Type B pancreatic cell (in vitro differentiated cells): ENCODE measurements at places on chromosomes 1 and 21.

GRCh38 chr1:41399145-41399795, 38.0 kb downstream of the FOXO6 start:
- no peak for DNase-seq

DNA sequence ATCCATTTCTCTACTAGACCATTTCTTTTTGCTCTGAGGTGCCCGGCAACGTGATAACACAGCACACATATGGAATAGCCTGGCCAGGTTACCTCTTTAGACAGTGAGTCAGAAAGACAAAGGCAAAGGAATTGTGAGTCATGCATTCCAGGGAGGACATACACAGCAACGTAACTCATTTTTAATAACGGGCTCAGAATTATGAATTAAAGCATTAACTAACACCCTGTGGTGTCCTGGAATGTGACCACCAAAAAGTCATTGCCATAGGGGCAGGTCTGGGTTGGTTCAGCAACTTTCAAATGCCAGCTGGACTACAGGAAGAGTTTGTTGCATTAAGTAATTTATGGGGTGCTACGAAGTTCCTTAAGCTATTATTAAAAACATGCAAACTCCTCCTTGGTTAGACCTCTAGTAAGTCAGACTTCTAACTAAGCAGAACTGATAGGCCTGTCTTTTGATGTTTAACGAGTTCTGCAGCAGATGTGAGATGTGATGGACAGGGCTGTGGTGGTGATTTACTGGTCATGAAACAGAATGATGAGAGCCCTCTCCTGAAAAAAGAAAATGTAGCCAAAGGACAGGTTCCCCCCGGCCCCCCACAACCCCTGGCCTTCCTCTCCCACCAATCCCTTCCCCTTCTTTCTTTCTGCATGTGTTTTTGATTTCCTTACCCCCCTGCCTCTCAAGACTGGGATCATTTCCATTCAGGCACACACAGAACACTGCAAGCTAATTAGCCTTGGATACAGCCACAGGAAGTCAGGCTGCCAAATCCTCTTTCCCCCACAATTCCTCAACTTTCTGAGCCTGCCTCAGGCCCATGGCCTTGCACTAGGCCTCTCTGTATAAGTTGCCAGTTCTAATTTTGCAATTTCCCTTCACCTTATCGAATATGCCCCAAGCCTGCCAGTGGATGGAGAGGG, 88.9 kb upstream of the HAO2 start:
- DNase-seq = no peak

DNA sequence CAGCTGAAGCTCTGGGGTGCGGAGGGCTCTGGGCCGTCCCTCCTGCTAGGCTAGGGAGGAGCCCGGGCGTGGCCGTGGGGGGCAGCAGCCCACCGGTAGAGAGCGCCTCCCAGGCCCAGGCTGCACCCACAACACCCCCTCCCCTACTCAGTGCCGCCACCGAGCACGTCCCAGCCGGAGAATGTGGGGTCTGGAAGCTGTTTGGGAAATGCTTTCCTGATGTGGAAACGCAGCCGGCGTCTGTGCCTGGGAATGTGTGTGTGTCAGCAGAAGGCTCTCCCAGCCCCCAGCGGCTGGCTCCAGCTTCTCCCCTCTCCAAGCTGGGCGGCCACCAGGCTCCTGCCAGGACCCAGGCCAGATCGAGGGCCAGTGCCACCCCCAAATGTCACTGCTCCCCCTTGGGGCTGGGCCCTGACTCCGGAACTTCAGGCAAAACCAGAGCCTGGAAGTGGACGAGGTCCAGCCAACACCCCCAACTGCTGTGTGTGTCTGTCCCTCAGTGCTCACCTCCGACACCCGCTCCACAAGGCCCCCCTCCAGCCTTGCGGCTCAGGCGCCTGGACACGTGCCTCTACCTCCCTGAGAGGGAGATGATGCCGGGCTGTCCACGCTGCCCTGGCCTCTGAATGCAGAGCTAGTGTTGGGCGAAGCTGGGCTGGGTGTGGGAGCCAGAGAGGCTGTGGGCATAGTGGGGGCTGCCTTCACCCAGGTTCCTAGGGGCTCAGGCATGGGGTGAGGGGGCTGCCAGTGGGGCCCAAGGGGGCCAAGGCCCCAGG, 74.7 kb downstream of the MEGF6 start:
- DNase-seq = no peak

DNA sequence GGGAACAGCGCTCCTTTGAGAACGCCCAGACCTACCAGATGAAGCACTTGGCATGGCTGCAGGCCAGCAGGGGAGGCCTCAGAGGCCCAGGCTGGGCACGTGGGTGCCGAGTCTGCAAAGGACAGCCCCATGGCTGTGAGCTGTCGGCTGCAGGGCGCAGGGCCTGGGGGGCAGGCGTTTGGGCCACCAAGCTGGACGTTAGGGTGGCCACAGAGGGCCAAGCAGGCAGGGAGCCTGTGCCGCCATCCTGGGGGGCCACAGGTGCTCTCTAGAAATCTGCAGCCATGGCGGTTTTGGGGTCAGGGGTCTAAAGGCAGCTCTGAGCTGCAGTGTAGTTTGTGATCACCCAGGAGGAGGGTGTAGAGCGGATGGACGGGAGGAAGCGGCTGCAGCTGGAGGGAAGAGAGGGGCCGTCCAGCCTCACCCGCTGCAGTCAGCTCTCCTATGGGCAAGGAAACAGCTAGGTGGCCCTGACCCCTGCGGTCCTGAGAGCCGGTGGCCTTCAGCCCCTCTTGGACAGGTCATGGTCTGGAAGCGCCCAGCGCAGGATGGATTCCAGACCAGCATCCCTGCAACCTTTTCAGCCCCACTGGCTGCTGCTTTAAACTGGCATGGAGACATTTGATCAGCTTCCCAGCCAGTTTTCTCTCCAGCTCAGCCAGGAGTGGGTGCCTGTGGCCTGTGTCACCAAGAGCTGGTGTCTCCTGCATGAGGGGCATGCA, 11.0 kb downstream of the IBA57 start:
- no peak for DNase-seq

- DNase-seq = no peak
Observed at GRCh38 chr1:229340496-229340895, 2.4 kb downstream of the CCSAP start.

DNA sequence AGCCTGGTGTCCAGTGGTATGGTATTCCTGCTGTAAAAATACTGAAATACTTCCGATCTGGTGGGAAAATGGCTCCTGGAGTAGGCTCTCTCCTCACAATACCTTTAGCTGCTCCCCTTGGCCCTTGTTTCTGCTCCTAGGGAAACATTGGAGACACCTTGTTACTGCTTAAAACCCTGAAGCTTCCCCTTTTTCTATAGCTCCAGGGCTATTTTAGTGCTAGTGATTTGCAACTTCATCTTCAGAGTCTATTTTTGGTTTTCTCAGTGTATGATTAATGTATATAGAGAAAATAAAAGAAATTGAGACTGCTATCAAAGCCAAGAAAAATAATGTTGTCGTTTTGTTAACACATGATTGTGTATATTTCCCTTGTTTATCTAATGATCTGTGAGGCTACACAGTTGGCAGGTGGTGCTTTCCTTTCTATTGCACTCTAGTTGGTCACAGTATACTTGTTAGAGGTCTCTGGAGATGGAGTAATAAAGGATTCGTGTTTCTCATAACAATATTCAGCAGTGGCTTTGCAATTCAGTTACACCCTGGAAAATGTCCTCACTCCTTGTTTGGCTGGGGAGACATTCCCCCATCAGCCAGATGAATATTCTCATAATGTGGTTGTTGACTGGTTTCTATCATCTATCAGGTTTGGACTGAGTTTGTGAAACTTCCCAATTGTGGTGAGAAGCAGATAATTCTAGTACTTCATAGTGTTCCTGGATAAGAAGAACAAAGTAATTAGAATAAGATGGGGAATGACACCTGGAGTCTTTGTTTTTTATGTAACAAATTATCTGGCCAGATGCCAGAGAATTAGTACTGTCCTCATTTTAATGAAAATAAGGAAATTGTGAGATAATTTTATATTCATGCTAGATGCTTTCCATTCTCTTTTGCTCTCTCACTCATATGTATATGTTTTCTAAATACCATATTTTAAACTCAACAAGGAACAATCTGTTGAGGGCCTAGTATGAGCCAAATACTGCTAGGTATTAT, 44.8 kb upstream of the CACYBP start:
- DNase-seq = no peak

DNA sequence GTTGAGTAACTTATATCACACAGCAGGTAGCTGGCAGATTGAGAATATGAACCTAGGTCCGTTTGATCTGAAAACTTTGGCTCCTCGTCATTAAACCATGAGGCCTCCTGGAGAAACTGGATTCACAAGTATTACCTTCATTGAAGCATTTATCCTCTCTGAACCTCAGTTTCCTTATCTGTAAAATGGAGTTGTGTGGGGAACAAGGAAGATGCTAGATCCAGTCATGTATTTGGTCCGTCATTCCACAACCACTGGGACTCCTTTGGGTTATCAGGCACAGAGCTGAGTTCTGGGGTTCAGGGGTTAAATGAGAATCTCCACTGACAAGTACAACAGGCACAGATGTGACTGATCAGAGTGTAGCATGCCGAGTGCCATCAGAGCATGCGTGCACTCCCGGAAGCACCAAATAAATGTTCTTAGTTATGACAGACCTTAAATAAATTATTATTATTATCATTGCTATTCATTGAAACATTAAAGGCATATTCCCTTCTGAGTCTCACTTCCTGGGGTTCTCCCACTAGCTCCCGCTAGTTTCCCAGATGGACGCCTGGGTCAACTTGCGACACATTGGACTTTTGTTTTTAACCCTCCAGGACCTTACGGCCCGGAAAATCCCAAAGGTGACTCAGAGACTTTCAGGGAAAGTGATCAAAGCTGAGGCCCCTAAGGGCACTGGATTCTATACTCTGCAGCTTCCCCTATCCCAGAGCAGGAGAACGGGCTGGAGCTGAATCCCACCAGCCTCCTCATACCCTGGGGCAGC, 130.6 kb downstream of the PLPP3 start:
- no peak for DNase-seq

GRCh38 chr1:22702296-22703085, 8.1 kb upstream of the EPHB2 start:
- no peak for DNase-seq

DNA sequence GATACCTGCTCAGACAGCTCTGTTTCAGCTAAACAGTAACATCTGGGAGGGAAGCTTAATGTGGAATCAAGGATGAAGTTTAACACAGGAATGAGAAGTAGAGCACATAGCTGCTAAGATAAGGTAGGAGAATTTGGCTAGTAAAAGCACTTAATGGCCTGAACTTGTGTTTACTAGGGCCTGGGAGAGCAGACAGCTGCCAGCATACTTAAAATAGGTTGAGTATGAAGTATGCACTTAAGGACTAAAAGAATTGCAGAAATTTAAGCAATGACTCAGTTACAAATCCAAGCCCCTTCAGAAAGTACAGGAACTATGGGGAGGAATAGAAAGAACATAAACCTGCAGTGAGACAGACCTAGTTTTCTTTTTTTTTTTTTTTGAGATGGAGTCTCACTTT, 53.0 kb downstream of the BACH1 start:
- DNase-seq = no peak

GRCh38 chr1:175373786-175374623, 181.4 kb upstream of the KIAA0040 start:
- no peak for DNase-seq

DNA sequence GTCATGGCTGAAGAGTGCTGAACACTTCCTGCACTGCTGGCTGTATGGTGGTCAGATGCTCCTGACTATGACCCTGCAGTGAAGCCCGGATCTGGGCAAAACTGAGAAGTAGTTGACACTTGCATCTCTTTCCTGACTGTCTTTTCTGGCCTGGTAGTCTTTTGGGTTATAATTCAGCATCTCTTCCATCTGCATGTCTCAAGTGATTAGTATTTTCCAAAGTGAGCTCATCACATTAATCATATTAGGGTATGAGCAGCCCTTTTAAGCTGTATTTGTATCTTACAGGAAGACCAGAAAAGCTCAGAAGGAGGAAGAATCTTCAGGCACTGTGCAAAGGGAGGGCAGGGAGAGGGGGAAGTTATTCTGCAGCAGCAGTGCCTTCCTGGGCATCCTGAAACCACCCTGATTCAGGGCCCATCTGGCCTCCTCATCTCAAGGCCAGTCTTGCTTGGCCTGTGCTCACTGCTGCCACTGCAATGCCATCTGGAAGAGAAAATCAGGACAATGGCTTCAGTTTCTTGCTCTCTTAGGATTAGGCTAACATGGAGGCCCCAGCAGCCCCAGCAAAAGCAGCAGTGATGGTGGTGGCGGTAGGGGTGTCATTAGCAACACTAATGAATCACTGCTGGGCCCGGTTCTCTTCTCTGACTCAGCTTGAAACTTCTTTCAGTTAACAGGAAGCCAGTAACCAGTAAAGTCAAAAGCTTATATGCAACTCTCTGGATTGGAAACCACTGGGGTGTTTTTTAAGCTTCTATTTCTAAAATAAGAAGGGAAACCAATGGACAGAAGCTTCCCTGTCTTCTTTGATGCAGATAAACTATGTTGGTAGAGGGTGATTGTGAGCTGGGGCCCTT, 63.3 kb upstream of the WDR26 start:
- DNase-seq = no peak

- DNase-seq = no peak
Observed at GRCh38 chr1:173963477-173963876, 46.4 kb upstream of the SERPINC1 start.

DNA sequence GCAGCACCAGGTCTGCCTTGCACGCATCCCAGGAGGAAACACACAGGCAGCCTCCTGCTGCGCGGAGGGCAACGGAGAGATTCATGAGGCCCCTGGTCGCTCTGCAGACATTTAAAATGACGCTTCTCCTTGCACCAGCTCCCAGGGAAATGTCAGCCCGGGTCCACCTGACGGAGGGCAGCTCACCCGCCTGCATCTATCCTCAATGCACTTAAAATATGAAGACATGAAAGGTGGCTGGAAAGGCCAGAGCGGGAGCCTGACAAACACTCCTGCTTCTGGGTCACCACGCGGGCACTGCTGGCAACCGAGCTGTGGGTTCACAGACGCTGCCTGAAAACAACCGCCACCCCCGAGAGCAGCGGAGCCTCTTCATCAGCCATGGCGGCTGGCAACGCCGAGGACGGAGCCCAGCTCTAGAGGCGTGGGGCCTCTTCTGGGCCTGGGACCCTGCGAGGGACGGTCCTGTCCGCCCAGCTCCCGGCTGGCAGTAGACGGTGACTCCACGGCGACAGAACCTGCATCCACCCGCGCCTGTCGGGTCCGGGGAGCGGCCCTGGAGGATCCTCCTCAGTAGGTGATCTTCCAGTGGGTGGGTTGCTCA, 22.7 kb downstream of the POFUT2 start:
- DNase-seq = peak; percentile 63

DNA sequence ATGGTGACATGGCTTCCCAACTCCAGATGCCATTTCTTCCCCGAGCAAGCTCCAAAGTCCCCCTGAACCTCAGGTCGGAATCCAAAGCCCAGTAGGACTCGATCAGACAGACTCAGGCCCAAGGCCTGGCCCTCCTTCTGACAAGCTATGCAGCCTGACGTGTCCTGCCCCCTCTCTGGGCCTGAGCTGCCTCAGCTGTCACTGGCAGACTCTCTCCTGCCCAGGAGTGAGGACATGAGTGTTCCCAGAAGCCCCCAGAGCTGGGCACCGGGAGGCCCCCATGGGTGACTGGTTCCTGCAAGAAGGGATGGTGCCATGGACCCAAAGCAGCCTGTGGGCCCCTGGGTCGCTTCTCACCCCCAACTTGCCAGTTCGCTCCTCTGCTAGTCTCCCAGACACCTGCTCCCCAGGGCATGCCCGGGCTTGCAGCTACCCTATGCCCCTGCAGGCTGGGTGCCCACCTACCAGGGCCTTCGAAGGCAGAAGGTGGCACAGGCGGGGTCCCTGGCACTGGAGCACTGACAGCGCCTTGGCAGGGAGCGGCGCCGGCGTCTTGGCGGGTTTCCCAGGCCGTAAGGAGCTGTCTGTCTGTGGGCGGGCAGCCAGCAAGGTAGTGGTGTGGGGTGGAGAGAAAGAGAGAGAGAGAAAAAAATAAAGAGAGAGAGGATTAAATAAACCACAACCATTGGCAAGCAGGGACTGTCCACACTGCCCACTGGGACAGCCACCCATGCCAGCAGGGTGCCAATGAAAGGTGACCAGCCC, 2.3 kb downstream of the EDN2 start:
- no peak for DNase-seq
